Stimulated activated CD8-positive, alpha-beta memory T cell treated with anti-CD3 and anti-CD28 coated beads, Interleukin-7, amount 100 ng/mL, for 1 hour (primary cell): ENCODE measurements at places on chromosomes 13 and 19.
A peak's percentile ranks its signal among the peaks of the same experiment; 100 is the strongest.

DNA sequence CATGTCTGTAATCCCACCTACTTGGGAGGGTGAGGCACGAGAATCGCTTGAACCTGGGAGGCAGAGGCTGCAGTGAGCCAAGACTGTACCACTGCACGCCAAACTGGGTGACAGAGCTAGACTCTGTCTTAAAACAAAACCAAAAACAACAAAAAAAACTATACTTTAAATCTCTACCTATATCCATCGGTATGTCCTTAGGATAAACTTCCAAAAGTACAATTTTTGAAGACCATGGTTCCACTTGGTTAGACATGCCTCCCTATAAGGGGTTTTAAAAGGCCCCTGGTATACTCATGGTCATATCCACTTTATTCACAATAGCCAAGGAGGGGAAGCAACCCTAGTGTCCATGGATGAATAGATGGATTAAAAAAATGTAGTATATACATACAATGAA is 39.8 kb downstream of the RUBCNL start:
- DNase-seq = no peak

GRCh38 chr19:6518145-6518911 is 12.5 kb upstream of the TNFSF9 start:
- DNase-seq = no peak

- no peak for DNase-seq
Observed at GRCh38 chr19:46744005-46744691, 1.7 kb upstream of the FKRP start.

DNA sequence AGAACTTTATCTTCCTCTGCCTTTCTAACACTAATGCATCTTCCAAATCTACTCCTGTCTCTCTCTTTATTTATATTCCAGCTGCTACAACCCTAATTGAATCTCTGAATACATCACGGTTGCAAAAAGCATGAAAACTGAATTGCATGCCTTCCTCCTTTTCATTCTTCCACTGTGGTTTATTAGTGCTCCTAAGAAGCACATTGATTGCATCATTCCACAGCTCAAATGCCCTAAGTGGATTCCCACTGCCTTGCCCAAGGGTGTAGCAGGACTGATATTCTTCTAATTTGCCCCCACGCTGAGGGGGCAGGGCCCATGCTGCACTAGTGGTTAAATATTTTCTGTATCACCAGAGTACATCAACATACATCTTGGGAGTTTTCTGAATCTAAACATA is 640.8 kb downstream of the EFNB2 start:
- DNase-seq = no peak

DNA sequence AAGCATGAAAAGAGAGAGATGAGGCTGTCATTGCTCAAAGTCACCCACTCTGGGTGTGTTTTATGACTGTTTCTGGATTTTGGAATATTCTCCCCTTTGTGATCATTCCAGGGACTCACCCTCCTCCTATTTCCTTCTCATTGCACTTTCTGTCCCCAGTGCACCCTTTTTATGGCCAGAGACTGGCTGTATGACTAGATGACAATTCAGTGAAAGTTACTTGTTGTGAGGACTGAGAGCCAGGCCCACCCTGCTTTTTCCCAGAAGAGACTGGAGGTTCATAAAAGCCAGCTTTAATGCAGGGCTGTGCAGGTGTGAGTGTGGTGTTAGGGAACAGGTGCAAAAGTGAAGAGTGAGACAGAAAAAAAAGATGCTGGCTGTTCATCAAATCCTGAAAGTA is 17.3 kb downstream of the CEACAM7 start:
- no peak for DNase-seq

DNA sequence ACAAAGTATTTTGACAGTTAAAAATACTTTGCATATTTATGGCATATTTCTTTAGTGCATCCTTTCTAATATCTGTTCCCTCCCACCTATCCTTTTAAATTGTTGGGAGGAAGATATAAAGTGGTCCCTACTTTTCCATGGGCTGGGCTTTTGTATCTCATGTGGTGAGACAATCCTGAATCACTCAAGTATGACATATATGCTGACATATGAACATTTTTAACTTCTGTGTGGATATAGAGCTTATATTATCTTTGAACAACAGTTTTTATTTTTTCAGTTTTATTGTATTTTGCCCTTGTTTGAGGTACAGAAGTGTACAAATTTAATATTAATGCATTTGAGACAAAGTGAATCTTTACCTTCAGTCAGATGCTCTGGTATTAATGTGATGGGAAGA is 3.4 kb downstream of the ZMYM2 start:
- no peak for DNase-seq

DNA sequence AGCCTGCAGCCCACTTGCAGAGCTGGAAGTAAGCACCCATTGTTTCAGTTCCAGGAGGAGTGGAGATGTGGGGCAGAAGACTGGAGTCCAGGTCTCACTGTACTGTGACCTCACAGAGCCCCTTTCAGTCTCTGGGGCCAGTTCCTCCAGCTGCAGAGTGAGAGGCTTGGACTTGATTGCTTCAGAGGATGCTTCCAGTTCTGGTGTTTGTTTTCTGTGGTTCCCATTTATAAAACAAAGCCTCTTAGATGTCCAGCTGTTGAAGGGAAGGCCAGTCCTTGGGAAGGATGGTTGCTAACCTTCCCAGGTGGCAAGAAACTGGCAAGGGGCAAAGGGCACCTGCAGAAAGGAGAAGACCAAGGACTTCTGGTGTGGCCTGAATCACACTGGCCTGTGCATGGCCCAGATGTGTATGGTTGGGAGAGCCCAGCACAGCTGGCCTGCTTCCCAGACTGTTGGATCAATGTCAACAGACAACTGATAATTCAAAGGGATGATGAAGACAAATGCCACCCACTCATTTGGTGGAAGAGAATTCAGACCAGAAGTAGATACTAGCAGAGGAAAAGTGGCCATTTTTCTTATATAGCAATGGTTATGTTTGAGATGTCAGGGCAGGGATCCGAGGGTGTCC is 218.5 kb downstream of the ZNF536 start:
- no peak for DNase-seq

DNA sequence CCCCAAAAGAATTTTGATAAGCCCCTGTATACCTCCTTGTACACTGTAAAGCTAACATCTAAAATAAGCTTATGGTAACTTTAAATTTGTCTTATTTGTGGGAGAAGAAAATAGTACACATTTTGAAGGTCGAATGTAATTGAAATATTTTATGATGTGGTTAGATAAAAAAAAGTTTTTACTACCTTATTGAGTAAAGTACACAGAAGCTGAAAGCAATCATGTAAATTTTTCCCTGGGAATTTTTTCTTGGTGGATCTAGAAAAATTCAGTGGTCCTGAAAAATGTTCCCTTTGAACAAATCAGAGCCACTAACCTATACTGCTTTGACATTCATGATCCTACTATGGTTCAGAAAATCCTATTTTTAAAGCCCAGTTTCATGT is 46.9 kb downstream of the SIPA1L3 start:
- DNase-seq = no peak

GRCh38 chr19:2101417-2102335 is 5.0 kb downstream of the IZUMO4 start:
- DNase-seq = no peak

DNA sequence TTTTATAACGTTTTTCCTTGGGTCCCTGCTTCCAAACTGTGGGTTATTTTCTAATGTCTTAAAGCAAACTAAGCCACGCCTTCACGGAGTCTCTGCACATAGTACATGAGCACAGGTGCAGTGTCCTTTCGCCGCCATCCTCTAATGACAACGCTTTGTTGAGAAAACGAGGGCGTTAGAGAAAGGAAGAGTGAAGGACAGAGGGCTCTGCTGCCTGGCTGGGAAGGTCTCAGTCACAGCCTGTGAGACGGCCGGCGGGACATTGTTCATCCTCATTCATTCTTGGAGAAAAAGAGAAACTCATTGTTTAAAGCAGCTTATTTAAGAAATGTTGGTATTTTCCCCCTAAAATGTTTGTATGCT is 9.5 kb downstream of the IL17D start:
- DNase-seq = no peak

GRCh38 chr13:48653472-48653939 is at the start of gene CYSLTR2:
Gene CYSLTR2, plus strand, starts transcription at chr13:48653929. Its CDS starts 52,889 bp downstream, at chr13:48706818.
- no peak for DNase-seq

GRCh38 chr19:29923653-29924052 is 18.4 kb upstream of the URI1 start:
- no peak for DNase-seq

DNA sequence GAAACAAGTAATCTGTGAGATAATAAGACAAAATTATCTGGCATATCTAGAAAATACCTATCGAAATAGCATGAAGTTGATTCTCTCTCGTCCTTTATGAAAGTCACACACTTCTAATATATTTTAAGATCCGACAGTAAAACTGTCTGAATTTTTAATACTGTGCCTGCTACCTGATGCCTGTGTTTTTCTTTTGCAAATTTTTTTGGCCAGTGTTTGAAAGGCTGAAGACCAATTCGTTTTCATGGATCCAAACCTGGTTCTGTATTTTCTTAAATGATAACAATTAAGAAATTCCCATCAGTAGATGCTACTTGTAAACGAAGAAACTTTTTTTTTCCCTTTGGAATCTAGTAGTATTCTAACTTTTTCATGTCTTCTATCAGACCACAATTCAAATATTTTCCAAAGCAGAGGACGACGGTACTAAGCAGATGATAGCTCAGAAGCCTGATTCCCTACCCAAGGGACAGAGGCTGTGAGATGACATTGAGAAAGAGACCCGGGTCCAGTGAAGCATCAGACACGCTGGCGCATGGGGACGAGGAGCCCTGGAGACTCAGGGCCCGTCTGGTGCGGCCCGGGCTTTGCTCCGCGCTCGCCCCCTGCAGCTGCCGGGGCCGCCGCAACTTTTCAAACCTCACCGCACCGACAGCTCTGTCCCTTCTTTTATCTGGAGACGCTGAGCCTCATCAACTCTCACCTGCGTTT is 49.5 kb upstream of the PABPC3 start:
- no peak for DNase-seq

DNA sequence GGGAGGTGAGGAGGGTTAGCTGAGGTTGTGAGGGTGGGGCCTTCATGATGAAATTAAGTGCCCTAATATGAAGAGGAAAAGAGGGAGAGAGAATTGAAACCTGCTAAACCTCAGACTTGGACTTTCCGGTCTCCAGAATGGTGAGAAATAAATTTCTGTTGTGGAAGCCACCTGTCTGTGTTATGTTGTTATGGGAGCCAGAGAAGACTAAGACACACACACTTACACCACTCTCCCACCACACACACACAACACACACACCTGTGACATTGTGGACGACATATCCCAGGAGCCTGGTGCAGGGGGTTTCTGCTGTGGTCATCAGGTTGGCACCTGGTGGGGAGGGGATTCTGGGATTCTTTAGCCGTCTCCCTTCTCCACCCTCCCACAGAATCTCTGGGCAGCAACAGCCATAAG is 14.0 kb downstream of the KLK4 start:
- no peak for DNase-seq

GRCh38 chr13:91323349-91323748 is 24.1 kb upstream of the MIR17HG start:
- no peak for DNase-seq

GRCh38 chr13:102768909-102769308 is 4.7 kb downstream of the TEX30 start:
- no peak for DNase-seq

DNA sequence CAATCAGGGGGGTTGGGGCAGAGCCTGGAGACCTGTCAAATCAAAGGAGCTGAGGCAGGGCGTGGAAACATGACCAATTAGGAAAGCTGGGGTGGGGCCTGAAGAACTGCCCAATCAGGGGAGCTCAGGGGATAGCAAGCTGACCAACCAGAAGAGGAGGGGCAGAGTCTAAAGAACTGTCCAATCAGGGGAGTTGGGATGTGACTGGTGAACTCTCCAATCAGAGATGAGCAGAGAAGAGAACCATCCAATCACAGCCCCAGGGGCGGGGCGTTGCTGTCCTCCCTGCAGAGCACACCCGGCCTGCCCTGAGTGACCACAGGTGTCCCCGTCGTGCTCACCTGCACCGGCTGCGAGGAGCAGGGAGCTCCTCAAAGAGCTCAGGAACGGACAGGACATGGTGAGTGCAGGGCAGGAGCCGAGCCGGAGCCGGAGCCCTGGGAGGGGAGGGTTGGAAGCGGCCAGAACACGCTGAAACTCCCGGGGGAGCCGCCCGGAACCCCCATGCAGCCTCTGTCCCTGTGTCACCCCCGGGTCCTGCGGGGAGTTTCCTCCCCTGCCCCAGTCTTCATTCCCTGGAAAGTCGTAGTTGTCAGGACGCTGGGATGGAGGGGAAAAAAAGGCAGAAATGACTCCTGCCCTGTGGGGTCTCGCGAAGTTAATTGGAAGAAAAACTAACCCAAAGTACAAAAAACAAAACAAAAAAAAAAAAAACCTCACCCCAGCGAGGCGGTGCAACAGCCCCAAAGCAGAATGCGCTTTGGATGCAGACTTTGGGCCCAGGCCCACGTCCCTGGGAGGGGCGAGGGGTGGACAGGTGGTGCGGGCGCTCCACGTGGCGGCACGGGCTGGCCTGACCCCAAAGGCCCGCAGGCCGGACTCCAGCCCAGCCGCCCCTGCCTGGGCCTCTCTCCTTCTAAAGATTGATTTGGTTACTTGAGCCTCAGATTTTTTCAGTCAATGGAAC is at the start of gene ZNF556:
Gene ZNF556, plus strand, starts transcription at position 311 of the 967 bp plus-strand sequence. Its CDS starts 87 bp downstream, at position 398.
- DNase-seq = no peak

DNA sequence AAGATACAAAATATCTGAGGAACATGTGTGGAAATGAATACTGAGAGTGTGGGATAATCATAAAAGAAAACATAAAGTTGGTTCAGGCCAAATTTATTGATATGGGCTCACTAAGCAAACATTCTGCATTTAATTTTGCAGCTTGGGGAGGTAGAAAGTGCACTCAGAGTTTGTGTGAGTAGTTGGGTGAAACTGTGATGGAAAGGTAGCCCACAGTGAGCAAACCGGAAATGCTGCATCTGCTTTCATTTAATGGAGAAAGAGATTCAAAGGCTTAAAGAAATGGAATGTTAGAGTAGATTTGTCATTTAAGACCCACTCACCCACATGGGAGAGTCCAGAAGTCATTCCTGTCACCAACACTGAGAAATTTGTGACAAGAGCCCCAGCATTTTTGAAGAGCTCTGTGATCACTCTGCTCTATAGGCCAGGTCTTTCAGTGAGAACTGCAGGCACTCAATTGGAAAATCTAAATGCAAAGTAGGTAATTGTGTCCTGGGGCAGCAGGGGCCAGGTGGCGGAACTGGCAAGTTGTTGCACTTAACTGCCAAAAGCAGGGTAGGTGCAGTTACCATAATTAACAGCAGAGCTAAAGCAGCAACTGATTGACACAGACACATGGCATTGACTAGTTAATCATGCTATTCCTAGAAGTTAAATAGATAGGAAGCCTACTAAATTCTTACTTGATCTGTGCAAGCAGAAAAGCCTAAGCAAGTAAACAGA is 1228.3 kb upstream of the PCDH20 start:
- DNase-seq = no peak

GRCh38 chr19:4064496-4065260 is 2.0 kb downstream of the ZBTB7A start:
- DNase-seq = peak; percentile 21

DNA sequence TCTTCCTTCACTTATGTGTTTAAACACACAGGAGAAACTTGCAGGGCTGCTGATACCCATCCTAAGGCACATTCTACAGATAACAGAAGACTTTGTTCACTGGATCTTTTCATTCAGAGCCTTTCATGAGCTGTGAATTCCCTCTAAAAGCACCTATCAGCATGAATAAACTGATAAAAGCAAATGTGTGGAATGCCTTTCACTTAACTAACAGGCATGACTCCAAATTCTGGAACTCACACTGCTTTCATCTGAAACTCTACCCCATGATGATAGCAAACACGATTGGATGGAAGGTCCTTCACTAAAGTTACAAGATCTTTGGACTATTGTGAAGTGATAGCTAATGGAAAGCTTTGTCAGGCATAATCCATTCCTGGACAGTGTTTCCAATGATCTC is 457.3 kb downstream of the EFNB2 start:
- DNase-seq = no peak

GRCh38 chr19:13983213-13983889 is 22.8 kb downstream of the RFX1 start:
- DNase-seq = no peak
